ENCODE measurements at places on chromosomes 16 and 17.

- DNase-seq = no peak
Measured at GRCh38 chr17:29881256-29881655, 48.8 kb downstream of the SSH2 start.

- no peak for DNase-seq
Measured at GRCh38 chr17:71458322-71458721, 662.5 kb upstream of the SOX9 start.

- DNase-seq = peak; percentile 58
Measured at GRCh38 chr16:3716831-3717234, 491 bp downstream of the TRAP1 start.

DNA sequence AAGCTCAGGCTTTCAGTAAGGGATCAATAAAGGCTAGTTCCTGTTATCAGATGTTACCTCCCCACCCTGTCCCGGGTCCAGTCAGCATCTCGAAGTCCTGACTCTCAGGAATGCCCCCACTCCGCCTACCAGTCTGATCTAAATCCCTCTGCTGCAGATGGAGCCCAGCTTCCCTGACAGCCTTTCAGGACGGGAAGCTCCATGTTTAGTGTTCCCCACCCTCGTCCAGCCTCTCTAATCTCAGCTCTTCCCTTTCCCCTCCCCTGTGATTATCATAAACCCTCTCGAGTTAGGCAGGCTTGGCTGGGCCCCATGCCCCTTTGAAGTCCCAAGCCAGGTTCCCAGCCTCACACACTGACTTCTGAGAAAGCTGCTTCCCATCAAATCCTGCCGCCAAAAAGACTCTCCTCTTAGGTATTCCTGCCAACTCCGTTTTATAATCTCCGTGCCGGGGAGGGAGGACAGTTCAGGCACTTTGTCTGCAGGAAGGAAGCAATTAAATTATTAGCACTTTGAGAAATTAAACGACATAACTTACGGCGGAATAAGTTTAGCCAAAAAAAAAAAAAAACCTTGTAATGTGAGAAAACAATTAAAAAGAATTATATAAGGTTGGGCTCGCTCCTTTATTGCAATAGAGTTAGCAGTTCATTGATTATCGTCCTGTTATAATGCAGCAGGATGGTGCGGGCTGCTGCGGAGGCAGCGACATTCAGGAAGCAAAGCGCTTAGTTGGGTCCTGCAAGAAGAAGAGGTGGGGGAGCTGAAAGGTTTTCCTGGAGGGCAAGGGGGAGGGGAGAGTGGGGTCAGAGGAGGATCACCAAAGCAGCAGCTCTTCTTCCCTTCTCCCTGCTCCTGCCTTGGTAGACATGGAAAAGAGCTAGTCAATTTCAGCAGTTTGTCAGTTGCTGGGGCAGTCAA is 16.8 kb upstream of the ETV4 start:
- no peak for DNase-seq

DNA sequence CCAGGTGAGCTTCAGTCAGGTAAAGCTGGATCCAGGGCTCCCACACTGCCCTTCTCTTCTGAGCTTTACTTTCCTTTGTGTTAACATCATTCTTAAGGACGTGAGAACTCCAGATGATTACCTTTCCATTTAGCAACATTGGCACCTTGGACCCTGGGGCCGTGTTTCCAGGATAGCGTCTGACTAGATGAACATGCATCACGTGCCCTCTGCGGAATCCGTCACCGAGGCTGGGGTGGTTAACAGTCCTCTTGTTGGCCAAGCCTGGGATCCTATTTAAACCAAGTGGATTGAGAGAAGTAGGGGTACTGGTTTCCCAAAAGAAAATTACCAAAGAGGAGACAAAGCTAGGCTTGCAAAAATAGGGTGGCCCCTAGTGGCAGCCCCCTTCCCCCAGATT is 3.9 kb upstream of the LAT start:
- DNase-seq = no peak

- DNase-seq = no peak
Measured at GRCh38 chr16:47197536-47198179, 53.9 kb upstream of the NETO2 start.

GRCh38 chr16:14378131-14378551 is 251.9 kb downstream of the PARN start:
- no peak for DNase-seq

- no peak for DNase-seq
Measured at GRCh38 chr17:7290685-7291084, 3.8 kb downstream of the YBX2 start.

- DNase-seq = no peak
Measured at GRCh38 chr17:39916918-39917317, 1.5 kb downstream of the GSDMB start.

DNA sequence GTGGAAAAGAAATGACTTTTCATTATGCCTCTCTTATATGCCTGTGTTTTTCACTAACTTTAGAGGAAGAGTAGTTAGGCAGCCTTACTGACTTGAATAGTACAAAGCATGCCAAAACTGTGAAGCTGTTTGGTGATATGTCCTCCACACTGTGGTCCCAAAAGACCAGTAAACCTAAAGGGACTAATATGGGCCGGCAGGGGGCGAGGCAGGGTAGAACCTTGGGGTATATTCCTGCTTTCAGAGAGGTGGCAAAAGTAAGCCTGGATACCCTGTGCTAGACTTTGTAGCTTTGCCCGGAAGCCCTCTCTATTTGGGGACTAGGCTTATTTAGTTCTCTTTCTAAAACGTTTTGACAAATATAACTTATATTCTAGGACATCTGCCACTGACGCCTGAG is 36.5 kb upstream of the VWA3A start:
- no peak for DNase-seq

DNA sequence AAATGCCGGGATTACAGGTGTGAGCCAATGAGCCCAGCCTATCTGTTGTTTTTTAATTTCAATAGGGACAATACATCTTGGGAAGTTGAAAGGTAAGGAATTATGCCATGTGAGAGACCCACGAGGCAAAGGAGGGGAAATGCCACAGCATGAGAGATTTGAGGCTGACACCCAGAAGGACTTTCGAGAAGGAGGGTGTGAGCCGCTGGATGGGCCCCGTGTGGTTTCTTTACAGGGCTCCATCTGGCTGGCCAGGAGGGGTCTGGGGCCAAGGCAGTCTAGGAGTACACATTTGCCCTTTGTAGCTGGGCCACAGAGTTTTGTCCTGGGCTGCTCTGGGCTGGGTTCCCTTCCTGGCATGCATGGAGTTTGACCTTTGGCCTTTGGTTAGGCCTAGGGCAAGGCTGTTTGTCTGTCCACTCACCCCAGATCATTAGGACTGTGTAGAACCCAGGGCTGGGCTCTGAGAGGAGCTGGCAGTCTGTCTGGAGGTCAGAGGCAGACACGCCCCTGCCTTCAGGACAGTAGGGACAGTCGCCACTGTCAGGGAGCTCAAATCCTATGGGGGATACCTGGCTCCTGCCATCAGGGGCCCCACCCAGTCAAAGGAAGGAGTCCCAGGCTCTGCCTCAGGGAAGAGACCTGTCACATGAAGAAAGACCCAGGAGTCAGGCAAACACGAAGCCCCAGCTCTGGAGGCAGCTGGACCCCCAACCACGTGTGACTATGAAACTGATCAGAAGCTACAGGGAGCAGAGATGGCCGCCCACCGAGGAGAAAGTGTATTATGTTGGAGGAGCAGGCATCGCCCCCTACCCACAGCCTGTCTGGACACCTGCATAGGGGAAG is 24.2 kb upstream of the NXPH3 start:
- DNase-seq = no peak

- no peak for DNase-seq
Measured at GRCh38 chr16:51818342-51818944, 667.4 kb upstream of the SALL1 start.

- DNase-seq = no peak
Measured at GRCh38 chr17:57032343-57032742, 52.7 kb upstream of the AKAP1 start.

GRCh38 chr16:82260212-82260795 is 90.3 kb upstream of the MPHOSPH6 start:
- no peak for DNase-seq

Measured in activated naive CD4-positive, alpha-beta T cell treated with anti-CD3 and anti-CD28 coated beads, Interleukin-2, amount 50 U/mL, for 72 hours (primary cell).